ENCODE measurements at places on chromosomes 3 and 15.

GRCh38 chr3:44020143-44020542 lies 221.5 kb upstream of the TOPAZ1 start:
- DNase-seq = no peak

- no peak for DNase-seq
These were observed 7.2 kb downstream of the FSD2 start for GRCh38 chr15:82798531-82799166.

DNA sequence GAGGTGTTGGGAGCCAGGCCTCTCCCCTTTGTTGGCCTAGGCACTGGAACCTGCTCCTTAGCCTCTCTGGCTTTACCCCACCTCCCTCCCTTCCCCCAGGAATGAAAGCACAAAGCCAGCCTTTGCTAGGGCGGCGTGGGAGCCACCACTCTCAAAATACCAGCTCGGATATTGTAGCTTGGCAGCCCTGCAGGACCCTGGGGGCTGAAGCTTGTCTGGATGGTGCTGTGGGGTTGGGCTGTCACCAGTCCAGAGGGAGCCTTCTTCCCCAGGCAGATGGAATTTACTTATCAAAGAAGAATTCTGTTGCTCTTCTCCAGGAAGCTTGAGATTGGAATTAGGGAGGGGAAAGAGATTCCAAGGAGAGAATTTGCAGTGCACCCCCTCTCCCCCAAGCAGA lies 14.9 kb upstream of the GRM2 start:
- DNase-seq = no peak

- DNase-seq = no peak
These were observed 219.8 kb downstream of the FMN1 start for GRCh38 chr15:32974691-32975090.

DNA sequence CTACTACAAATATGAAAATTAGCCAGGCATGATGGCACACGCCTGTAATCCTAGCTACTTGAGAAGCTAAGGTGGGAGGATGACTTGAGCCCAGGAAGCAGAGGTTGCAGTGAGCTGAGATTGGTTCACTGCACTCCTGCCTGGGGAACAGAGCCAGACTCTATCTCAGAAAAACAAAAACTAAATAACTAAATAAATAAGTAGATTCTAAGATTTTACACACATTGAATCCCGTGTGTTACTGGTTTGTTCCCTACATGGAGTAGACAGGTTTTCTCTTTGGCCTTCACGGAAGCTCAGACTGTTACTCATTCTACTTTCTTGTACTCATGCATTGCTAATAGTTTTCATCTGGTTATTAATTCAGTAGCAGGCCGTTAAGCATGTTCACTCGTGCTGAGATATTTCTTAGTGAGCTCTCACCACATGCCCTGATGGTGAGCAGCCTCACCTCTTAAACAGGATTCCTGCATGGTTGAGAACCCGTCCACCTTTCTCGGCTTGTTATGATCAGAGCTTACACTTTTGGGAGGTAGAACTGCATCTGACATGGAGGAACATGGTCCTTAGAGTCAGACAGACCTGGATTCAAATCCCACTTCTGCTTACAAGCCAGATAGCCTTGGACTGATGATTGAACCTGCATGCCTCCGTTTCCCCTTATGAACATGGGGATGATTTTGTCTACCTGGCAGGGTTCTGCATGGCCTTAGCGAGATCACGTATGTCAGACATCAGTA lies 49.1 kb downstream of the CMTM7 start:
- DNase-seq = no peak

DNA sequence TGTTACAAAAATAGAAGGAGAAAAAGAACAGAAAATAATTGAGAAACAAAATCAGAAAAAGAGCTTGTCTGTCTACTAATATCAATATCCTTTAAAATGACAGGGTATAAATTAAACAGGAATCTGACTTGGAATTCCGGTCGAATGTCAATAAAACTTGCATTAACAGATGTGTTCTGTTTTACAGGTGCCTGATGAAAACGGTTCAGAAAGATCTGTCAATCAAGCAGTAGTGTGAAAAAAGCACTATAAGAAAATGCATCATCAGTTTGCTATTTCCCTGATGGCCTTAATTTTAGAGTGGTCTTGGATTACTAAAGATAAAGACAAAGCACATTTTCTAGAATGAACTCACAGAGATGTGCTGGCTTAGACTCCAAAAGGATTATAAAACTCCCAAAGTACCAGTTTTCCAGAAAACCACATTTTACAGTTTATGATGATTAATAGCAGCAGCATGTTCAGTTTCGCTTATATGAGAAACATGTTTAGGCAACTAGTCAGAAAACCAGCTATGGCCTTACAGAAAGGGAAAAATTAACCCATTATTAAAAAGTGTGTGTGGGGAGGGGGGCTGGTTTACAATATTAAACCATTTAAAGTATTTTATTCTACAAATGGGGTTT lies 8.2 kb upstream of the C3orf38 start:
- DNase-seq = no peak

DNA sequence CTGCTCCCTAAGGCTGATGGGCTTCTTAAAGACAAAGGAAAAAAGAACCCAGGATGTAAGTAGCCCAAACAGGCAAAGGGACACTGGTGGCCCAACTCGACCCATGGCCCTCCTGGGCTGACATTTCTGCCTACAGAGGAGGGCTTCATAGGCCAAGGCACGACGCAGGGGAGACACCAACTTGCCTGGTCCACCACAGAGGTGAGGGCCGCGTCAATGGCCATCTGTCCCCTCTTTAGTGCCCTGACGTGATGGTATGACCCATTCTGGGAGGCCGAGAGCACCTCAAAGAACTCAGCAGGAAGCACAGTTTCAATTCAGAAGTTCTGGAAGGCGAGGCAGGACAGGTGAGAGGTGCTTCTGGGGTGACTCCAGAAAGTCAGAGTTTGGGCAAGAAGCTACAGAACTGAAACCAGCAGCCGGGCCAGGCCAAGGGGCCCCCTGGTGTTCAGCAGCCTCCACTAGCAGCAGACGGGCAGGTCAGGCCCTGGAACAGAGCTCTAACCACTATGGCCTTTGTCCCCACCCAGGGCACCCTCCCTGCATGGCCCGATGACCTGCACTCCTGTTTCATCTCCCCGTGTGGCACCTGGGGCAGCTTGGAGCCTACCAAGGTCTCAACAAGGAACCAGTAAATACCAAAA lies 45.1 kb downstream of the HMCES start:
- DNase-seq = no peak

GRCh38 chr3:112097378-112097777 lies 11.2 kb downstream of the C3orf52 start:
- DNase-seq = peak; percentile 34

DNA sequence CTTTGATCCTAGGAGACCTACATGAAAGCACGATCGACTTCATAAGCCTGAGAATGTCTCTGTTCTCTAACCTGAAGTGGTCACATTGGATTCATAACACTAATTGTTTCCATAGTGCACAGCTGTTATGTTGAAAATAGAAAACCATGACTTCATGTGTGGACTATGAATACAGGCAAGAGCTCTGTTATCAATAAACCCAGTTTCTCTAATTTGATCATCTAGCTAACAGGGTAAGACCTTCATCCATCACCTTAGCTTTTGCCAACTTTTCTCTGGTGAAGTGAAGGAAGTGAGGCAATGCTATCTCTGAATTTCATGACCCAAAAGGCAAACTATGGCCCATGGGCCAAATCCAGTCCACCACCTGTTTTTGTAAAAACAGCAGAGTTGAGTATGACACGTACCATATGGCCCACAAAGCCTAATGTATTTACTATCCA lies 27.2 kb downstream of the ABI3BP start:
- no peak for DNase-seq

DNA sequence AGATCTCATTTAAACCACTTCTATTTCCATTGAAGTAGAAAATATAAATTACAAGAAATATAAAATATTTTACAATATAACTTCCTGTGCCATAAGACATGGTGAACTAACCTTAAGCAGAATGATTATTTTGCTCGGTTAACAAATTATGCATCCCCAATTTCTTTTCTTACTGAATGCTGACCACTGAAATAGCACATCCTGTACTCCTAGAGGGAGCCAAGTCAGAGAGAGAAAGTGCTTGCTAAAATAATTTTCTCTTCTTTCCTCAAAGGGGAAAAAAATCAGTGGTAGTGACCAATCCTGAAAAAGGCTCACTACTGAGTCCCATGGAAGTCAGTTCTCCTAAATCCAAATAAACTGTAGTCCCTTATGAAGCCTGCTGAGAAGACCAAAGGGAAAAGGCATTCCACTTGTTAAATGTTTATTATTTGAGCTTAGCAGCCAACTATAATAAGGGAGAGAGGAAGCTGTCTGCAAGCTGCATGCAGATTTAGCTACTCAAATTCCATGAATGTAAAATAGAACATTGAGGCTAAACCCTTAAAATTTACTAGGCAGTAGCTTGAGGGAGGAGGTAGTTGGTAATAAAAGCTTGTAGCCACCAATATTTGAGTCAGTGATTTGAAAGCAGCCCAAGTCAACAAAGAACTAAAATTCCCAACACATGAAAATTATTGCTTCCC lies 33.1 kb downstream of the CEP152 start:
- DNase-seq = no peak

- DNase-seq = no peak
These were observed 25.6 kb upstream of the FAM174B start for GRCh38 chr15:92681141-92681631.

DNA sequence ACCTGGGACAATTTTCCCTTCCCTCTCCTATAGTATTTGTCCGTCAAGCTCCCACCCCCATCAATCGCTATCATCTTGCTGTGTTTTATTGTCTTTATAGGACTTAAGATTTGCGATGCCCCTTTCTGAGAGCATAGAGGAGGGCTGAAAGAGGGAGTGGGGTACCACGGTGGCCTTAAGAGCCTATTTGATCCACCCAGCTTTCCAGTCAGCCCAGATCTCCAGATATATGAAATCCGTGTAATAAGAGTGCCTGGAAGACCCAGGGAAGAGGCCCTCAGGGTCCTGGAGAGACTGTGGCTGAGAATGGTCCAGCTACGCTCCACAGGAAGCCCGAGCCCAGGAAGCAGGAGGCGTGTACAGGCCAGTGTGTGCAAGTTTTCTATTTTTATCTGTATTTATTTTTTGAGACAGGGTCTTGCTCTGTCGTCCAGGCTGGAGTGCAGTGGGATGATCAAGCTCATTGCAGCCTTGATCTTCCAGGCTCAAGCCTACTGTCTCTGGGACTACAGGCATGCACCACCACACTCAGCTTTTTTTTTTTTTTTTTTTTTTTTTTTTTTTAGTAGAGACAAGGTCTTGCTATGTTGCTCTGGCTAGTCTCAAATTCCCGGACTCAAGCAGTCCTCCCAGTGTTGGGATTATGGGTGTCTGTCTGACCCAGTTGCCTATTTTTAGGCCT lies 964 bp upstream of the NCKIPSD start:
- no peak for DNase-seq

- DNase-seq = no peak
These were observed 1.3 kb upstream of the CHRNB4 start for GRCh38 chr15:78642331-78642730.

DNA sequence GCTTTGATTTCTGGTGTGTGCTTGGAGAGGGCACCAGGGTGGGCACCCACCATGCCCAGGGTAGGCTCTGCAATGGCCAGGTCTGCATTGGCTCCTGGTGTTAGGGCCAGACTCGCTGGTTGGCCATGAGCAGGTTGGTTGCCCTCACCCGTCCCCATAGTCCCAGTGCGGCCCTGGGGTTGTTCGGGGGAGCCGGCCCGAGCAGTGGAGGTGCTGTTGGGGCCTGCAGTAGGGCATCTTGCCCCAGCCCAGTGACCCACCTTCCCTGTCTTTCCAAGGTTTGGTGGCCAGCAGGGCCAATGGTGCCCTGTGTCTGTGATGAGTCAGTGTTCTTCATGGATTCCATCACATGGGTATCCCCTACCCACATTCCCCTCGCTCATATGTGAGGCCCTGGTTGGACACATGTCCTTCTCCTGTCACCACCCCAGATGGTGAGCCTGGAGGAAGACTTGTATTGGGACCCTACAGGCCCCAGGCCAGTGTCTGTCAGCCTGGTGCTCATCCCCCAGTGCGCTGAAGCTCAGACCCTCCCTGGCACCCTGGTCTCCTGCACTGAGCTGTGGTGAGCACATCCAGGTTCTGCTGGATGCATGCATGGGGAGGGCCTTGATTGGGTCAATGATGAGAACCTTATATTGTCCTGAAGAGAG lies 190.1 kb downstream of the UBE3A start:
- no peak for DNase-seq

- no peak for DNase-seq
These were observed 161.2 kb downstream of the SOX2 start for GRCh38 chr3:181872887-181873286.

DNA sequence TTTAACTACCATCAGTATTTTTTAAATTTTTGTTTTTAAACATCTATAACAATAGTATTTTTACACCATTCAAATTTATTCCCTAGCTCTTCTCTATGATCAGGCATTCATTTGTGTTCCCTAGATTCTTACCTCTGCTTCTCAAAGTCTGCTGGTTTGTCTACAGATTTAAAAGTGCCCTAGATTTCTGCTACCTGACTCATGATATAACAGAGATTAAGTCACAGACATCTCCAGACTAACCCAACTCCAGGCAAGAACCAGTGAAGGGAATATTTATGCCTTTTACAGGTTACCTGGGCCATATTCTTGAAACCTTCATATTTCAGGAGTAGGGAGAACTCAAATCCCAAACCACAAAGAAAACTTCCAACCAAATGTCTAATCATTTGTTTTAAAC lies 38.8 kb downstream of the ADAM10 start:
- DNase-seq = no peak

DNA sequence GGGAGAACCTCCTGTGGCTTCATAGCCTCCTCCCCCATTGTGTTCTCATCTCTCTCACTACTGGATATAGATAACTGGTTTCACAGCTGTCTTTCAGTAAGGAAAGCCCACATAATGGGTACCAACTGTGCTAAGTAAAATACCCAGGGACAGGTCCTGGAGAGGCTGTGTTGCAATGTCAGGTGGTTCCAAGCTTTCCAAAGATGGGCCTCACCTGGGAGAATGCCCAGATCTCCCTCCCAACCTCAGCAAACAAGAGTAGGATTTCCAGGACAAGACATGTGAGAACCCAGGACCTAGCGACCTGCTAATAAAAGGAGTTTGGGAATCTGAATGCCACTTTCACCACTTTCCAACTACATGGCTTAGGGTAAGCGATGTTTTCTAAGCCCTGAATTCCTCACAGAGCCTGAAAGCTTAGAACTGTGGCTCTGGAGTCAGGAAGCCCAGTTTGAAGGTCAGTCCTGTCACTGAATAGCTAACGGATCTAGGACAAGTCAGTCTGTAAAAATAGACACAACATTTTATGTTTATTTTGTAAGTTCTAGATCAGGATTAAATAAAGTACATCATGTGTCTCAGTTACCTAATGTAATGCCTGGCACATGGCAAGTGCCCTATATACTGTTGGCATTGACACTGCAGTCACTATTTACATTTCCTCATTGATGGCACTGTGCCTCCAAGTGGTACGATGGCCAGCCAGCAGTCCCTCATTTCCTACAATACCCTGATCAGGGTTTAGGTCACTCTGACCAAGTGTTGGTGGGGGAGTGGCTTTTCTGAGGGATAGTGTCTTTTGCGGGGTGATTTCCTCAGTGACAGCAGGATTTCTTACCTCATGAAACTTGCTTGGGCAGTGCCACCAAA lies 11.9 kb downstream of the CERS3 start:
- DNase-seq = no peak

GRCh38 chr3:110341047-110341446 lies 730.6 kb upstream of the NECTIN3 start:
- no peak for DNase-seq

GRCh38 chr3:11096266-11097139 lies 57.8 kb upstream of the HRH1 start:
- peak; percentile 88 for DNase-seq

GRCh38 chr15:81957698-81958097 lies 88.1 kb downstream of the MEX3B start:
- DNase-seq = no peak

- DNase-seq = no peak
These were observed 19.9 kb upstream of the RPL29 start for GRCh38 chr3:52015438-52016228.

Data from activated CD4-positive, alpha-beta T cell treated with anti-CD3 and anti-CD28 coated beads for 48 hours (primary cell).